A673 (cell line): ENCODE measurements at places on chromosomes 6 and 20.

DNA sequence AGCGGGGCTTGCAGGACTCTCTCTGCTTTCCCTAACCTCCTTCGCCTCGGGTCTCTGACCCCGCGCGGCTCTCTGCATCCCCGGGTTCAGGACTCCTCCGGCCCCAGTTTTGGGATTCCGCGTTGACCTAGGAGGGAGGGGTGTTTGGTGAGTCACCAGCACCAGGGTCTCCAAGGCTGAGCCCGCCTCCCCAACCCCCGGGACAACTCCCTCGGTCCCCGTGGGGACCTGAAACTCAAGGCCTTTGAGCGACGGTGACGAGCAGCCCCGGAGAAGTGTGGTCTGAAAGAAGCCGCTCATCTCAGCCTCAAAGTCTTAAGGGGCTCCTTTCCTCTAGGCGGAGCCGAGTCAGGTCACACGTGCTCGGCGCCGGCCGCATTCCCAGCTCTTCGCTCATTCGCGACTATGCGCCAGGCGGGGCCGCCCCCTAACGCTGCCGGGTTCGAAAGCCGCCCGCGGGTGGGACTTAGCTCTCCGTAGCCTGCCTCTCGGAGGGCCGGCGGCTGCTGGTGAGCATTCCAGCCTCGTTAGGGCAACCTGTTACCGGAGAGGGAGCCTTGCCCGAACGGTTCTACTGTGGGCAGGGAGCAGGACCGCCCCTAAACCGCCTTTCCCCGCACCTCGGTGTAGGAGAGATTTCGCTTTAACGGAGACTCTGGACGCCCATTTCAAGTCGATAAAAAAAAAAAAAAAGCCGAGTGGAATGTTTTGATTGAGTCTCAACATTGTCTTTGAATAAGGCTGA lies 3.0 kb upstream of the PRDM13 start:
- peak; percentile 74 for DNase-seq

GRCh38 chr6:167530951-167531350 lies 206.1 kb downstream of the TTLL2 start:
- no peak for DNase-seq

DNA sequence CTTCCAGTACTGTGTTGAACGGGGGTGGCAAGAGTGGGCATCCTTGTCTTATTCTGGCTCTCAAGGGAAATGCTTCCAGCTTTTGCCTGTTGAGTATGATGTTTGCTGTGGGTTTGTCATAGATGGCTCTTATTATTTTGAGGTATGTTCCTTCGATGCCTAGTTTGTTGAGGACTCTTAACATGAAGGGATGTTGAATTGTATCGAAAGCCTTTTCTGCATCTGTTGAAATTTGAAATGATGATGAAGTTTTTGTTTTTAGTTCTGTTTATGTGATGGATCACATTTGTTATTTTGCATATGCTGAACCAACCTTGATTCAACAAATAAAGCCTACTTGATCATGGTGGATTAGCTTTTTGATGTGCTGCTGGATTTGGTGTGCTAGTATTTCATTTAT lies 48.0 kb downstream of the RPRD1B start:
- no peak for DNase-seq

DNA sequence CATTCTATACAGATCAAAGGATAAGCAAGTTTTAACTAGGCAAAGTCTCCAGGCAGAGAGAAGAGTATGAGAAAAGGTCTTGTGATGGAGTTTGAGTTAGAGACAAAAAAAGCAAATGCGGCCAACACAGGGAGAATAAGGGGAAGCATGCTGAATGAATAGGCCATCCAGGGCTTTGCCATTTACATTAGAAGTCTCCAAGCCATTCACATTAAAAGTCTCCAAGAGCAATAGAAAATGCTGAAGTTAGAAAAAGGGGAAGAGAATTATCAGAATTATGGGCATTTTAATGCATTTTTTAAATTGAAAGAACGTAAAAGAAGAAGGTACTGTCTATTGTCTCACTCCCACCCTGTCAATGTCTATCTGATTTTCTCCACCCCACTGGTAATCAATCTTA lies 49.4 kb downstream of the PDSS2 start:
- no peak for DNase-seq

GRCh38 chr6:42029062-42029685 lies 21.1 kb upstream of the TAF8 start:
- DNase-seq, result no peak

DNA sequence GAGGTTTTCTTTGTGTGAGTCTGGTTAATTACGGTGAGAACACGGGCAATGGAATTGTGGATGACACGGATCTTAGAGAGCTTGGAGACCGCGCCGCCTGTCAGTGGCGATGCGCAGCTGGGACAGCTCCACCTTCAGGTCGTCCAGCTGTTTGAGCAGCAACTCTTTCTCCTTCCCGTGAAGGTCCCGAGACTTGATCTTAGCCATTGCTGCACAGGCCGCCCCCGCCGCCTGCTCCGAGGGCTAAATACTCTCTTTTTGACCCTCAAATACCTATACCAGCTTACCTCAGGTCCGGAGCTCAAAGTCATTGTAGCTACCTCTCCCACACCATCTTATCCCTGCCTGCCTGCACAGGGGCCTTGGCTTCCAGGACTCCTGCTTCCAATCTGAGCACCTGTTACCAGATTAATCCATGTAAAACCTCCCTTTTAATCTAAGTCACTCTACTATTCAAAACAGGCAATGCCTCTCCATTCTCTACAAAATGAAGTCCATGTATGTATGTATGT lies 100.2 kb downstream of the PREP start:
- no peak for DNase-seq

- DNase-seq, result no peak
Observed at GRCh38 chr6:117624869-117625481, 22.7 kb upstream of the GOPC start.

- no peak for DNase-seq
Observed at GRCh38 chr20:23503649-23504048, 12.7 kb downstream of the CST8 start.

- DNase-seq, result no peak
Observed at GRCh38 chr20:25008388-25009217, 16.1 kb upstream of the APMAP start.

DNA sequence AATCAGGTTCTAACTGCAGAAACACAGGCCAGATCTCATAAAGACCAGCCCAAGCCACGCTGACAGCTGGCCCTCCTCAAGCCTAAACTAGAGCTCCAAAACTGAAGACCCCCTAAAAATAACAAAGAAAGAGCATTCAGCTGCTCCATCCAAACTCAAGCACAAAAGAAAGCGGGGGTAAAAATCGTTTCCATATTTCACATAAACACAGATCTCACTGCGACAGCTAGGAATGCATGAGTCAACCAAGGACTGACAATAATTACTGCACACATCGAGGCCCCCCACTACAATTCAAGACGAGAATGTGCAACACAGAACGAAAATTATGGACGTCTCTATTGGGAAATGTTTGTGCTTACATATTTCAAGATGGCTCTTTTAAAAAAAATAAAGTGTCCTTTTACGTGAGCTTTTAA lies 31.1 kb downstream of the CNKSR3 start:
- peak; percentile 50 for DNase-seq

DNA sequence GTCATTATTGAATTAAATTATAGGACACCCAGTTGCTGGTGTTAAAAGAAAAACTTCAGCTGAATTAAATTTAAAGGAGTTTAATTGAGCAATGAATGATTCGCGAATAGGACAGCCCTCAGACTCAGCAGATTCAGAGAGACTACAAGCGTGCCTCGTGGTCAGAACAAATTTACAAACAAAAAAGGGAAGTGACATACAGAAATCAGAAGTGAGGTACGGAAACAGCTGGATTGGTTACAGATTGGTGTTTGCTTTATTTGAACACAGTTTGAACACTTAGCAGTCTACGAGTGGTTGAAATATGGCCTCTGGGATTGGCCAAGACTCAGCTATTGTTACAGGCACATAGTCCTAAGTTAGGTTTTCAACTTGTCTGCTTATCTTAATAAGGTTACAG lies 25.8 kb upstream of the TNFRSF21 start:
- DNase-seq, result no peak

GRCh38 chr6:139175389-139175948 lies 40.6 kb downstream of the HECA start:
- no peak for DNase-seq

DNA sequence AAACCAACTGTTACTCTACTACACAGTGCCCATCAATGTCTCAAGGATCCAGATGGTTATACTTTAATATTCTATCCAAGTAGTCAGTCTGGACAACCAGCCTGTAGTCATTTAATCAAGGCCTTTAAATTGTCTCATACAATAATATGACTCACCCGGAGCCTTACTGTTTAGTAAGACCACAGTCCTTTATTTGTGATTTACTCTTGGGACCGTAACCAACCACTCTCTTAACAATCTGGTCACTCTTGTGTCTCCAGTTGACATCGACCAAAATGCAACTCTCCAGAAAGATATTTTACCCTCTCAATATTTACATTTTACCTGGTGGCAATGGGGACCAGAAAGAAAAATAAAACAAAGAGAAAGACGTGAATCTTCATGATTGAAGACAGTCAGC lies 14.9 kb downstream of the DEFB114 start:
- DNase-seq, result no peak

GRCh38 chr6:169536446-169537170 lies 165.2 kb downstream of the WDR27 start:
- DNase-seq, result no peak

- DNase-seq, result no peak
Observed at GRCh38 chr6:98323605-98324004, 510.8 kb upstream of the POU3F2 start.

- DNase-seq, result no peak
Observed at GRCh38 chr6:21138336-21139069, 455.0 kb upstream of the SOX4 start.

GRCh38 chr20:33345342-33345741 lies 56.0 kb downstream of the CDK5RAP1 start:
- DNase-seq, result no peak

- DNase-seq, result peak; percentile 71
Observed at GRCh38 chr6:26420688-26421171, 18.7 kb downstream of the BTN3A1 start.

- DNase-seq, result no peak
Observed at GRCh38 chr20:39298571-39299506, 336.7 kb downstream of the DHX35 start.

- no peak for DNase-seq
Observed at GRCh38 chr20:3047486-3048419, 1.9 kb downstream of the MRPS26 start.

DNA sequence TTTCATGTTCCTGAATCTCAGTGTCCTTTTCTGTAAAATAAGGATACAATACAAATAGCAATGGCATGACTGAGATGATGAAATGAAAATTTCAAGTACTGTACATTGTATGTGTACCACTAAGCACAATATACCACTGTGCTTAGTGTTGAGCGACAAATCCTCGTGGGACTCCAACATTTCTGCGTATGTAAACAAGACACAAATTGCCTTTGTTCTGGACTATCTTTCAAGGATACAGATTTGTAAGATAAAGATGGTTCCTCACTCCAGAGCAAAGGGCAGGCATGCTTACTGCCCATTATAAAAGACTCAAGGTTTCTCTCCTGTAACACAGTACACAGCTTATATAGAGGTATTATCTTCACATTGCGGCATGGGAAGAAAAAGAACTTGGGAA lies 6.0 kb downstream of the RARS2 start:
- no peak for DNase-seq

DNA sequence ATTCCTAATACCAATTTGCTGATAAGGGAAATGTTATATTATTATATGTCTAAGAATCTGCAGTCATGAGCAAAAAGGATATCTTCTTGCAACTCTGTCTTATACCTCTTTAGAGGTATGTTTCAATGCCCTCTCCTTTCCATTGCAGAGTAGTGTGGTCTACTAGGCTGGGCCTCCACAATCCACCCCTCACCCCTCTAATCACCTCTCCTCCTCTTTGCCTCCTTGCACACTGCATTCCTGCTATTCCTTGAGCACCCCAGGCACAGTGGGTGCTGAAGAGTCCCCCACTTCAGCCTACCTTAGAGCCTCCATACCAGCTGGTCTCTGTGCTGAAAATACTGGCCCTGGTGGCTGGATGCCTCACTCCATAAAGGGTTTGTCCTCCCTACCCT lies 26.9 kb downstream of the ARMC2 start:
- no peak for DNase-seq

DNA sequence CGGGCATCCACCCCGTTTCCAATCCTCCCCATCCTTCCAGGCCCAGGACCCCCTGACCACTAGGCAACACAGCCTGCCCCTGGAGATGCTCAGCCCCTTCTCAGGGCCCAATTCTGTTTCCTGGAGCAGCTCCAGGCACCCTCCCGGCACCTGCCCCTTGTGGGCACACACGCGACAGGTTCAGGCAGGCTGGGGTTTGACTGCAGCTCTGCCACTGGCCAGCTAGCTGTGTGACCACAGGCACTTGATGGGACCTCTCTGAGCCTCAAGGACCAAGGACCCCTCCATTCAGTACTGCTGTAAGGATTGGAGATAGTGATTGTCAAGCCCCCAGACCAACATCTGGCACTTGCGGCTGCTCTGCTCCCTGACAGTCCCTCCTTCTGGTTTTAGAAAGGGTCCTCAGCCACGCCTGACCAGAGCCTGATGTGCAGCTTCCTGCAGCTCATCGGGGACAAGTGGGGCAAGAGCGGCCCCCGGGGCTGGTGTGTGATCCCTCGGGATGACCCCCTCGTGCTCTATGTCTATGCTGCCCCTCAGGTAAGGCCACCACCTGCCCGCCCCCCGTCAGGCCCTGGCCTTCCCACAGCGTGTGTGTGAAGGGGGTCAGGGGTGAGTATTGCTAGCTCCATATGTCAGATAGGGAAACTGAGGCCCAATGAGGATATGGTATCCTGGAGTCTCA lies 21.7 kb downstream of the FGD2 start:
- no peak for DNase-seq

GRCh38 chr6:167356874-167357273 lies 32.0 kb downstream of the TTLL2 start:
- DNase-seq, result no peak

- no peak for DNase-seq
Observed at GRCh38 chr6:150826788-150827187, 38.7 kb upstream of the MTHFD1L start.

DNA sequence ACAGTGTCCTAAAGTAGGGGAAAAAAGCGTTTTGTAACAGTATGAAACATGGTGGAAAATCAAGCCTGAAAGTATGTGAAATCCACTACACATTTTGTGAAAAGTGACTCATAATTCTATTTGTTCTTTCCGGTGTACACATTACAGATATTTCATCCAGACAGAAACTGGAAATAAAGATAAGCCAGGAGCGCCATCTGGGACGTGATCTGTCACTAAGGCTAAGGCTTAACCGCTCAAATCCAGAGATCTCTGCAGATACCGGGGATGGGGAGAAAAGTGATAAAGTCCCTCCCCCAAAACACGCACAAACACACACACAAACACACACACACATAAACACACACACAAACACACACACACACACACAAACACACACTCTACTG lies 26.6 kb upstream of the SRSF6 start:
- no peak for DNase-seq

- no peak for DNase-seq
Observed at GRCh38 chr6:43765776-43766499, 4.1 kb upstream of the VEGFA start.
